ENCODE measurements at places on chromosomes 4 and X. TPM values are rescaled to one million over a fixed set of nuclear protein-coding genes. Genes with fewer than 3 reads are reported as not detected.

The SLC16A2 gene
- total RNA-seq: 17.6 TPM

The SERPINA7 gene
- total RNA-seq: not detected

The PASD1 gene
- total RNA-seq: not detected

The SCML1 gene
- 5.9 TPM for total RNA-seq

The SPIN2A gene
- not detected for total RNA-seq

The SHOX gene
- total RNA-seq: not detected

The MORF4L2 gene
- total RNA-seq: 500 TPM

Measured in cardiac ventricle fibroblast (primary cell).